GM04503 (cell line): ENCODE measurements at places on chromosomes 2 and 18.

DNA sequence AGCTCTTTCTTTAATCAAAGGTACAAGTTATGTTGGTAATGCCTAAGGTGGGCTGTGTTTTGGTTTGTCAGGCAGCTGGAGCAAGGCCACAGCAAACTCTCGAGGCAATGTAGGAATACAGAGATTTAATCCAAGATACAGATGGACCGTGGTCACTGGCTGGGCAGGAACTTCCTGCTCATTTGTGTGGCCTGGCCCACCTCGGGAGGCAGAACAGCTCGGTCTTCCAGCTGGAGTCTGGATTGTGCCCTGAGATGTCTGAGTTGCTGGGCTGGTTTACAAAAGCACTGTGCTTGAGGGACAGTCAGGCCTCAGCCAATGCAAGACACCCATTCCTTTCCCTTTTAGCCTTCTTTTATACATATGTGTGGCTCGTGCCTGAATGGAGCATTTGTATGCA lies 506.1 kb upstream of the SALL3 start:
- DNase-seq = no peak

DNA sequence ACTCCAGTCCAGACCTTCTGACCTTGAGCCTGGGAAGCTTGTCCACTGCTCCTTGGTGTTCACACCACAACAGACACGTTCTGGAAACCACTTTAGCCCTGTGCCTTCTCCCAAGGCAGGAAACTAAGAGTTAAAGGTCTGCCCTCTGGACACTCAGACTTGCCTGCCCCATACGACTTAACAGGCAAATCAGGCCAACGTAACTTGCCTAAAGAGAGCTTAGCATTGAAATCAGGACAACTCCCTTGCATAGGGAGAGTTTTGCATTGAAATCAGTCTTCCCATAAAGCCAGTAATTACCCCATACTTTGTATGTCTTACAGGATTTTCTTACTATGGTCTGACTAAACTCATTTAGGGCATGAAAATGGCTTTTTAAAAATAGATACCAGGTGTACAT lies 18.5 kb downstream of the NFE2L2 start:
- DNase-seq = no peak

DNA sequence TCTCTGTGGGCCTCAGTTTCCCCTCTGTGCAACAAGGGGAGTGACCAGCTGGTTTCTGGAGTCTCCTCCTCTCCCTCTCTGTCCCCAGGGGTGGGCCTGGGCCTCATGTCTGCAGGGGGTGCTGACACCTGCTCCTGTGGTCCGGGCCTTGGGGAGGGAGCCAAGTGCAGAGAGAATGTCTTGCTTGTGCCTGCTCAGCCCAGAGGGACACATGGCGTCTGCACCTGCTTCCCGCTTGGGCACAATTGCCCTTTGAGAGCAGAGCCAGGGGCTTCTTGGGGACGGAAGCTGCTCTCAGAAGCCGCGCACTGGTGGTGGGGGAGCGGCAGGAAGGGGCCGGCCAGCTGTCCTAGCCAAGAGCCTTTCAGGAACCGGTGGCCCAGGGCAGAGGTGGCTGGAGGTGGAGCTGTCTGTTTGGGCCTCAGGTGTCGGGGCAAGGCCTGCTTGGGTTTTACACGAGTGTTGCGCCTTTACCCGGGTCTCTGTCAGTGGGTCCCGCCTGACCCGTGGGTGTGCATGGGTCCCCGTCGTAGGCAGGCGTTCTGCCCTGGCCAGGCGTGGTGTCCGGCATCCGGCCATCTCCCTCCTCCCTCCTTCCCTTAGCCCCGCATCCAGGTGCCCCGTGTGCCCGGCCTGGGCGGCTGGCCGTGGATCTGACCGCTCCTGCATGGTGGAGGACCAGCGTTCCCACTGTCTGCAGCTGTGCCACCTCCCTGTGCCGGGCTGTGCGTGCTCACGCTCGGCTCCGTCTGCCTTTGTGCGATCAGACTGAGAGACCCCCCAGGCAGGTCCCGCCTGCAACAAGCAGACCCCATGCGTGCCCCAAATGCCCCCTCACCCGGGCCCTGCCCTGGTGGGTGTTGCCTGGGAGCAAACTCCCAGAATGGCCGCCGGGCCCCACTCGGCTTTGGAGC lies 4.0 kb downstream of the NEU4 start:
- no peak for DNase-seq

DNA sequence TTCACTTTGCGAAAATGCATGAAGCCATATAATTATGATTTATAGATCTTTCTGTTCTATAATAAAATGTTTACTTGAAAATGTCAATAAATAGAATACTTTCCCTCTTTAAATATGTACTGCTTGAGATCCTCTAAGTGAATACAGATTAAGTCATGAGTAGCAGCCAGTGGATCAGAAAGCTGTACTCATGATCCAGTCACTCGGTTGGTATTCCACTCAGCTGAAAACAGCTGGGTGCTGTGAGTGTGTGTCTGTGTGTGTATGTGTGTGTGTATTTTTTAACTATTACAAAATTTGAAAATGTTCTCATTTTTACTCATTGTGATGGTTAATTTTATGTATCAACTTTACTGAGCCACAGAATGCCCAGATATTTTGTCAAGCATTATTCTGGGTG lies 141.6 kb upstream of the CYP26B1 start:
- peak; percentile 27 for DNase-seq

- peak; percentile 39 for DNase-seq
These were observed 782.1 kb downstream of the EPHA4 start for GRCh38 chr2:220789961-220790360.

DNA sequence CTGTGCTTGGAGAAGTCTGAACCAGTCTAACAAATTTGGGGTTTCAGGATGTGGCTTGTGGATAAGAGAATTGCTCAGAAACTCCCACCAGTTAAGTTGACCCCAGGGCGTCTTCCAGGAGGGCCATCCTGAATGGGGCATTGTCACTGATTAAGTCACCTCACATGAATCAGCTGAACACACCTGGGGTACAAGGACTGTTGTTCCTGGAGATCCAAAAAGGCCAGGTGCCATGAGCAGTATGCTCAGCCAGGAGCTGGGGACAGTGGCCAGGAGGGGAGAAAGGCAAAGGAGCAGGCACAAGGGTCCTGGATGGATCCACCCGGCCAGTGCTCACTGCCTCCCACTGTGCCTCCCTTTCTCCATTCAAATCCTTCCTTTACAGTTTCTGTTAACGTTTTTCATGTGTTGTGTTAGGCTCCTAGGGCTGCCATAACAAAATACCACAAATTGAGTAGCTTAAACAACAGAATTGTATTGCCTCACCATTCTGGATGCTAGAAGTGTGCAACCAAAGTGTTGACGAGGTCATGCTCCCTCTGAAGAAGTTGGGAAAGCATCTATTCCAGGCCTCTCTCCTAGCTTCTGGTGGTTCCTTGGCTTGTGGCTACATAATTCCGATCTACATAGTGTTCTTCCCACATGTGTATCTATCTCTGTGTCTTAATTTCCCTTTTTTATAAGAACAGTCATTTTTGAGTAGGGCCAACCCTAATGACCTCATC lies 33.4 kb downstream of the TRABD2A start:
- DNase-seq = no peak

- no peak for DNase-seq
These were observed 95.7 kb downstream of the BCL2 start for GRCh38 chr18:63223837-63224236.

GRCh38 chr2:79876430-79876829 lies 363.6 kb downstream of the CTNNA2 start:
- peak; percentile 3 for DNase-seq

- DNase-seq = no peak
These were observed 40.0 kb upstream of the DNAH7 start for GRCh38 chr2:196108604-196109003.

DNA sequence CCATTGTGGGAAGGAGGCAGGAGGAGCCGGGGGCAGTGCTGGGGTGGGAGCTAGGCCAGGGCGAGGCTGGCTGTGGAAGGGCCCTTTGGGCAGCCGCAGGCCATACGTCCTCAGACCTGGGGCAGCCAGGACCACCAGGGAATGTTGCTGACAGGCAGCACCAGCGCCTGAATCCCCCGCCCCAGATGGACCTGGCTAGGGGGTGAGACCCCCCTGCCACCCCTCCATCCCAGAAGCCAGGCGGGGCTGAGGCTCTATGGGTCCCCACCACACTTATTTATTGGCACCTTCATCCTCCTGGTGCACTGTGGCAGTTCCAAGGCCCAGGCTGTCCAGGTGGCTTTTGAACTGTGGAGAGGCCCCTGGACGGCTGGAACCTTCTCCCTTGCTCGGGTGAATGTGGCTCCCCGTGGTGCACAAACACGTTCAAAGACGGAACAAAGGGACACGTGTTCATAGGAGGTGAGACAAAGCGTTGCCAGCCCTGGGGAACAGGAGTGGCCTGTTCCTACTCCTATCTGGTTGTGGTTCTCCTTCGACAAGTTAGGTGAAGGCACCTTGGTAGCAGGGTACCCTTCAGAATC lies 35.1 kb downstream of the RAMP1 start:
- no peak for DNase-seq

DNA sequence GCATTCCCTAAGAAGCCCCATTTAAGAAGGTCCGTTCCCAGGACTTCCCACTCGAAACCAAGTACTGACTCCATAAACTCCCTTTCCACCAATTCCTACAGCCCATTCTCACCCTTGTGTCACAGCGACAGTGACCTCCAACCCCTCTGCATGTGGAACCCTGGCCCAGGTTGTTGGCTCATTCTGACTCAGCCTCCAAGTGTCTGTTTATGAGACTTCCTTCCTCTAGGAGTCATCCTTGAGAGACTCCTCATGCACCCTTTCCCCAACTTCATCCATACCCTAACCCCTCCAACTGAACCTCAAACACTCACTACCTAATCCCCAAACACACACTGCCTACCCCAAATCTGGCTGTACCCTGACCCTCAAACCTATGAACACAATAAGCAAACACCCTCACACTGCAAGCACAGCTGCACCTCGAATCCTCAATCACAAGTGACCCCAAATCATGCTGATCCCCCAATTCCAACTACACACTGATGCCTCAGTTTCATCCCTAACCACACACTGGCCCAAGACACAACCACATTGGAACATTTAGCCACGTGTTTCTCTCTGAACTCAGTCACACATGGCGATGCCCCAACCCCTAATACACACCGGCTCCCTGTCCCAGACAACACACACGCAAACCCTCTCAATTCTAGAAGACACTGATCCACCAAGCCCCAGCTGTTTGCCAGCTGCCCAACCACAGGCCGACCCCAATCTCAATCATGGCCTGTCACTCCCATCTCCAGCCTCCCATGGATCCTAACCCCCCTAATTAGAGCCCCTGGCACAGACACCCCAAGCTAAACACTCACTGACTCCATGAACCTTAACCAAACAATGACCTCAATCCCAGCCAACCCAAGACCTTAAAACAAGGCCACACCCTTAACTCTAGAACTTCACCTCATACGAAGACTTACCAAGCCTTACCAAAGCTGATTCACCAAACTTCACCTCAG lies 219.6 kb downstream of the CYP26B1 start:
- DNase-seq = no peak

DNA sequence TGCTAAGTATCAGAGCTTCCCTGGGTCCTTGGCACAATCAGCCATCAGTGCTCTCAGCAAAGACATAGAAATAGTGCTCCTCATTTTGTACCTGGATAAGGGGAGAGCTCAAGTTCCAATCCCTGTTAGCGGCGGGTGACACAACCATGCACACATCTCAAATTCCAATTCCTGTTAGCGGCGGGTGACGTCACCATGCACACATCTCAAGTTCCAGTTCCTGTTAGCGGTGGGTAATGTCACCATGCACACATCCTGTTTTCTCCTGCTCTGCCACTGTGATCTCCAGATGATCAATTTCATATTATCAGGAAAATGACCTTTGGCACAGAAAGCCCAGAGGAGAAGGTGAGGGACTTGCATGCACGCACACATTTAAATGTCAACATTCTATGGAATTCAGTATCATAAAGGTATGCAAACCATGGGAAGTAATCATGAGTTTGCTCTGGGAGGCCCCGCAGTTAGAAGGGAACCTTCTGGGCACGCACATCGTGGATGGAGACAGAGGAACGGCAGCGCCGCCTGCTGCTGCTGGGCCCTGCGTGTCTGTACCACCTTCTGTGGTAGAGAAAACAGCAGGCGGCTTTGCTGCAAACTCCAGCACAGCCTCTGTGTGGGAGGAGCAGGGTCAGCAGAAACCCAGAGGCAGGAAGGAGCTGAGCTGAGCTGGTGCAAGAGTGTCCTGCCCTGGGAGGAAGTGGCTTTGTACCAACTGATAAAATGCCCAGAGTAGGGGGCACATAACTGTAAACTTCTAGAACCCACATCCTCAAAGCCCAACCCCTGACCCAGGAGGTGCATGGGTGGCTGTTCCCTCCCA lies 77.8 kb downstream of the MBP start:
- DNase-seq = no peak

GRCh38 chr2:11753452-11753885 lies 7.0 kb downstream of the LPIN1 start:
- DNase-seq = no peak

DNA sequence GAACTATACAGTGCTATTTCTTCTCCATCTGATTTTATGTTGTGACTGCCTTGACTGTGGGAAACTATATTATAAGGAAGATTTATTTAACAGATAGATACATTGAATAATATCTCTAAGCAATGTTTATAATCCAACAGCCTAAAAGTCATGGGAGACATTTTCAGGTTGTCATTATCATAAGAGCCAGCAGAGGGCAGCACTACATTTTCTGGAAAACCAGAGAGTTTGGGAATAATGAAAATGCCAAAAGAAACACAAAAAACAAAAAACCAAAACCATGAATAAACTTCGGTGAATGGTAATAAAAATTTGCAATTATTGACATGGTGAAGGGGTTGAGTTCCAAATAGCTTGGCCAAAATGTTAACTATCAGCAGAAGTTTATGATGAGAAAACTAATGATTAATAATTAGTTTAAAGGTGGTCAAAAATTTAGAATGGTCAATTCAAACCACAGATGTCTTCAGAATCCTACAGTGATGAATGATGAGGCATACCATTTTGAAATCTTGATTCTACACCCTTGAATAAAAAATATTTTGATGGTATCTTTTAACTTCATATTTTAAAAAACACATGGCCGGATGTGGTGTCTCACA lies 4.7 kb downstream of the EEF1B2 start:
- no peak for DNase-seq

DNA sequence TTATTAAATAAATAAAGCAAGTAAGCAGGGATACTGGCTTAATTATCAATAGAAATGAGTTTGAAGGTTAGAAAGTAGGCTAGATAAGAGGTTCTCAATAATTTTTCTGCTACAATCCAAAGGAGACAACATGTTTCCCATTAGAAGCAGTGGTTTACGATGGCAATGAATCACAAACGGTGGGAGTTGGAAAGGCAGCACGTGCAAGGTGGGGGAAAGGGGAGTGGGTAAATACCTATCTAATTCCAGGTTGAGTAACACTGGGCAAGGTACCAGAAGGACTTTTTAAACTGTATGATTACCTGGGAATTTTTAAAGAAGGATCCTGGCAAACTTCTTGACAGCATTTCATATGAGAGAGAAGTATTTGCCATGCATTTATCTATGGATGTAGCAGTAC lies 289.9 kb downstream of the NBAS start:
- no peak for DNase-seq

DNA sequence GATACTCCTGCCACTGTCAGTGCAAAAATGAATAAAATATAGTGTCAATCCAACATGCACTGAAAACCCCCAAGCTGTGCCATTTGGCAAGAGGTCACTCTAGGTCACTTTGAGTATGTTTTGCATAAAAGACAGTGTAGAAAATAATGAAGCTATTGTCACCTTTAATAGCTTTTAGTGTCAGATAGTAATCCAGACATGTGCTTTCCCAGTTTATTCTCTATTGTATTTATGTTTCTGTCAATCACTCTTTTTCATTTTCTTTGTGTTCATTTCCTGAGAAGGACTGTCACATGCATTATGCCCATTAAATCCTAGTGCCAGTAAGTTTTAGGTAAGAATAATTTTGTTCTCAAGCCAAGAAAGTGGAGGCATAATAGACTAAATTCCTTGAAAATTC lies 1073.9 kb upstream of the CDH2 start:
- DNase-seq = no peak
